NCI-H526 treated with DMSO at 0.1 percent for 48 hours (cell line): ENCODE measurements at places on chromosomes 13 and 19.

DNA sequence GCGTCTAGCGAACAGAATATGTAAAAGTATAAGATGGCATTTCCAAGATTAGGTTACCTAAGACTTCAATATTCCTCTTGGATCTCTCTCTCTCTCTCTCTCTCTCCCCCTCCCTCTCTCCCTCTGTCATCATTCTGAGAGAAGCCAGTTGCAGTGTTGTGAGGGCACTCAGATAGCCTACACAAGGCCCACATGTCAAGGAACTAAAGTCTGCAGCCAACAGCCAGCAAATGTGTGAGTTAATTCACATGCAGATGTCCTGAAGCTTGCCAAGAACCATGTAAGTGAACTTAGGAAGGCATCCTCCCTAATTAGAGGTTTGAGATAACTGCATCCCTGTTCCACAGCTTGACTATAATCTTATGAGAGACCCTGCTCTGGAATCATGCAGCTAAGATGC lies 822.9 kb upstream of the PRR20A start:
- DNase-seq = no peak

DNA sequence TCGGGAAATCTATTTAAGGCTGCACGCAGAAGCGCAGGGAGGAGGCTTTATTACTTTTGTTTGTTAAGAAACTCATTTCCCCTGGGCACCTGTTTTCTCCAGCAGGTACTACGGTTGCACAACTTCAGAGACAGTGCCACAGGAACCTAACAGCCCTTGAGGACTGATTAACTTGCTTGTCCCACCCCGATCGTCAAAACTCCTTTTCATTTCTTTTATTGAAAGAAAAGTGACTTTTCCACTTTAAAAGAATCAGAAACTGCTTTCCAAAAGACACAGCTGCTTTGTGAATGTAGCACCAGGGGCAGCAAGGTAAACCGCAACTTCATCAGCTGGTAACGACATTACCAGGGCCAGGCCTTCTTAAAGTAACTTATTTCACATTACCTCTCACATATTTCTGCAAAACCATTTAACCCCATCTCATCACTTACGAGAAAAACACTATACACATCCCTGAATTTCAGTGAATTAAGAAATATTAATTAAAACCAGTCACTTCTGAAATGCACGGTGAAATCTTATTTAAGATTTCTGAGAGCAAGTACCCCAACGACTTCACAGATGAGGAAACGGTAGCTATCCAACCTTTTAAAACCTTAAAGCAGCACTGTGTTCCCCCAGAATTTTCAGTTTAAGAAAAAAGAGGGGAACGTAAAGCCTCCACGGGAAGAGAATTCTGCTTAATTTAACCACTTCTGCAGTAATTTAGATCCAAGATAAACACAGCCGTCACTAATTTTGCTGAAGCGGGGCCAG lies 1.4 kb downstream of the ANKRD10 start:
- DNase-seq = peak; percentile 39

DNA sequence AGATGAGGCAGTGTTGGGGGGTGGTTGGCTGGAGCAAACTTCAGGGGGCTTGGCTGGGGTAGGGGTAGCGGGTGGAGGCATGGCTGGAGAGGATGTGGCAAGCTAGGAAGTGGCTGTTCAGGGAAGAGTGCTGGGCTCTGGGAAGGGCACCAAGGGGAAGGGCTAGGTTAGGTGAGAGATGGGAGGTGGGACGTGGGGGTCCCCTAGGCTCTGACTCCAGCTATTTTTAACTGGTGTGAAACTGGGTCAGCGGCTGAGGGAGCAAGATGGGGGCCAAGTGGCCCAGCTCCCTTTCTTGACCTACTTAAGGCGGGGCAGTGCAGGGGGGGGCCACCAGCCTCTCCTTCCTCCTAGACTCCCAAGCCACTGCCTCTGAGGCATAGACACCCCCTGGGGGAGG lies 7.3 kb downstream of the KCNC3 start:
- no peak for DNase-seq

- no peak for DNase-seq
Measured at GRCh38 chr19:6740589-6741343, 1.3 kb downstream of the TRIP10 start.

- no peak for DNase-seq
Measured at GRCh38 chr19:35279985-35280821, 2.1 kb upstream of the HAMP start.

DNA sequence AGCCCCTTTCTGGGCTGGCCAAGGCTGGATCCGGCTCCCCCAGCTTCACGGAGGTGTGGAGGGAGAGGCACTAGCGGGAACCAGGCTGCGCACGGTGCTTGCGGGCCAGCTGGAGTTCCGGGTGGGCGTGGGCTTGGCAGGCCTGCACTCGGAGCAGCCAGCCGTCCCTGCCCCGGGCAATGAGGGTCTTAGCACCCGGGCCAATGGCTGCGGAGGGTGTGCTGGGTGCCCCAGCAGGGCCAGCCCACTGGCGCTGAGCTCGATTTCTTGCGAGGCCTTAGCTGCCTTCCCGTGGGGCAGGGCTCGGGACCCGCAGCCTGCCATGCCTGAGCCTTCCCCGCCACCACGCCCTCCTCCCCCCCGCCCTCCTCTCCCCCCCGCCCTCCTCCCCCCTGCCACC lies 2.6 kb upstream of the ZNF559 start:
- DNase-seq = no peak

- no peak for DNase-seq
Measured at GRCh38 chr13:99723878-99724277, 222.6 kb downstream of the TM9SF2 start.

GRCh38 chr19:38837656-38838121 lies 6.1 kb upstream of the ECH1 start:
- no peak for DNase-seq

DNA sequence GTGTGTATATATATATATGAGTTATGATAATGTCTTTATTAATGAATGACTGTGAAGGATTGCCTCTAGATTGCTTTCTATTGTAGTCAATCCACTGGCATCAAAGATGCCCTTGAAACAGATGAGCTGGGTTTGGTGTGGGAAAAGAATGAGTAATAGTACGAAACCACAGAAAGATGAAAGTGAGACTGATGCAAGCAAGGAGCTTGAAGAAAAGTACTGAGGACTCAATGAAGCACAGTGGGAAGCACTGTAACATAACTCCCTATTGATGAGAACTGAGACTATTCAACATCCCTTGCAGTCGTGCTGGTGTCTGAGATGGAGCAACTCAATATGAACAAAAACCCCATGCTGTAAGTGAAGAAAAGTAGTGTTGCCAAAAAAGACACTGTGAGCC lies 1794.2 kb downstream of the SLITRK5 start:
- DNase-seq = no peak

GRCh38 chr13:35927567-35928021 lies 203.6 kb downstream of the DCLK1 start:
- no peak for DNase-seq

DNA sequence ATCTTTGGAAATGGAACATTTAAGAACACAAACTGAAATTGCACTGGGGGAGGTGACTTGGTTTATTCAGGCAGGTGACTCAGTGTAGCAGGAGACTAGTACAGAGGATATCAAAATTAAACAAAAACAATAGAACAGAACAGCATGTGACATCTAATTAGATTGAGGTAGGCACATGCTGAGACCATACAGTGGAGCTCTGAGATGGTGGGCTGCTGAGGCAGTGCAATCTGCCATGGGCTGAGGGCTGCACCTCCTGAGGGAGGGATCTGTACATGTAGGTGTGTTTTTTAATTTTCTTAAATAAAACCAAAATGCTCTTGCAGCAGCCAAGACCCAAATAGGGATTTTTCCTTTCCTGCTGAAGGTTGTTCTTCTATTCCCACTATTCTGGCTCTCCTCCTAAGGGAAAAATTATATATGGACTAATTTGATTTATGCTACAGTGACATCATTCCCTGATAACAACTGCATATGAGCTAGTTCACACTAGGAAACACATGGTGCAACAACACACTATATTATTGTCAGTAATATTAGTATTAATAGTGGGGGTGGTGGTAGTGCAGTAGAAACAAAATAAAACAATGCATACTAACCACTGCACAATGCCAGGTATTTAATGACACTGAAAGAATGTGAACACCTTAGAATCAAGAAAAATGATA lies 48.0 kb downstream of the LNX2 start:
- DNase-seq = no peak

- DNase-seq = no peak
Measured at GRCh38 chr13:50511877-50512341, 331.6 kb downstream of the DLEU7 start.

- no peak for DNase-seq
Measured at GRCh38 chr13:94216476-94216875, 263.0 kb downstream of the DCT start.

GRCh38 chr19:39307046-39307821 lies 11.0 kb downstream of the IFNL1 start:
- peak; percentile 29 for DNase-seq

GRCh38 chr19:33788676-33789075 lies 8.0 kb upstream of the KCTD15 start:
- no peak for DNase-seq

DNA sequence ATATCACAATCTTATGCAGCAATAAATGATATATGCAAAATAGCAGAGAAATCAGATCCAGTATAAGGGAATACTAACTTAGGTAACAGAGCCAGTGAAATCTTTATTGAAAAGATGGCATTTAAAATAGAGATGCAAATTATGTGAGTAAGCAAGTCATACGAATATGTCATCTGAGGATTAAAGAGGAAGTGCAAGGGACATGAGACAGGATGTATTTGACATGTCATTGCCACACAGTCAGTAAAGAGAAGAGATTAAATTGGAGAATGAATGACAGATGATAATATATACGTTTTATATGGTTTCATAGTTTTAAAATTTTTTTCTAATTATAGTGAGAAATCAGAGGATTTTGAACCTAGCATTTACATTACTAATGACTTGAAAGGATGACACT lies 426.4 kb downstream of the SLITRK5 start:
- DNase-seq = no peak

DNA sequence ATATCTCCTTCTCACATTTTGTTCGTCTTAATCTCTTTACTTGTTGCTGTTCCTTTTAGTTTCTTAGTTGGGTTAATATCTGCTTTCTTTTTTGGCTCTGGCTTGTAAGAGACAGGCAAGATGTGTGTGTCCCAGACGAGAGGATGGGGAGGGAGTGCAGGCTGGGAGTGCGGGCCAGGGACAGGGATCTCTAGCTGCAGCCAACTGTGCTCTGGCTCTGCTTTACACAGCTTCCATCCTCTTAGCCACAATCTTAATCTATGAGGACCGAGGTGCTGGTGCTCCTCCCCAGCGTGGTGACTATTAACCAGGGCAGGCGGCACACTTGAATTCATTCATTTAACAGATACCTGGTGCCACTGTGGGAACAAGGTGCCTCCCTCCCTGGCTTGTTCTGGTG lies 70.9 kb upstream of the WASF3 start:
- no peak for DNase-seq

DNA sequence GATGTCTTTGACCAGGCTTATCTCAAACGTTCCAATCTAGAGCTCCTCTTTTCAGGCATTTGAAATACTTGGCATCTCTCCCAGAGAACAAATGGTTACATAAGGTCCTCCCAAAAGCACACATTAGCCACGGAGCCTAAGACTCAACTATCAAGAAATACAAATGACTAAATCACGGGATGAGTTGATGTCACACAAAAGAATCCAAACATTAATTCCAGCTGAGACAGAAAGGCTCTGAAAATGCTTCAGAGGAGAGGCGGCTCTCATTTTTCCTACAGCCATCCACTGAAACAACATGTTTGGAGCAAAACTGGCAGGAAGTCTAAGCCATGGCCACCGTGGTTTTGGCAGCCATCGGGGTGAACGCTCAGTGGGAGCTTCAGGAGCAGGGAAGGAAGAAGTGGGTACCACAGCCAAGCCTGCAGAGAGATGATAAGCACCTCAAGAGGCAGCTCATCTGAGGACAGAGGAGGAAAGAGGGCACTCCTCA lies 122.5 kb downstream of the STK24 start:
- no peak for DNase-seq

DNA sequence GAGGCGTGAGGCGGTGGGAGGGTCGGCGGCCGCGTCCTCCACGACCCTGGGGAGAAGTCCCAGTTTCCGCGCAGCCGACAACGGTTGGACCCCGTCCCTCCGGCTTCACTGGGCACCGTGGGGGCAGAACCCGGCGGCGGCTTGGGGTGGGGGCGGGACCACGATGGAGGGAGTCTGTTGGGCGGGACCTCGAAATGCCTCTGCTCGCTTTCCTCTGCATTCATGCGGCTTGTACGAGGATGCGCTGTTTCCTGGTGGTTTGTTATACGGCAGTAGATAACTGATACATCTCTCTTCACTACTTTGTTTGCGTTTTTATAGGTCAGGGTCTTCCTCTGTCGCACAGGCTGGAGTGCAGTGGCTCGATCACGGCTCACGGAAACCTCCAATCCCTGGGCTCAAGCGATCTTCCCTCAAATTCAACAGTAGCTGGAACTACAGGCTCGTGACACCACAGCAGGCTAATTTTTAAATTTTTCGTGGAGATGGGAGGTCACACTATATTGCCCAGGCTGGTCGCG lies 24.6 kb upstream of the ZNF846 start:
- no peak for DNase-seq

DNA sequence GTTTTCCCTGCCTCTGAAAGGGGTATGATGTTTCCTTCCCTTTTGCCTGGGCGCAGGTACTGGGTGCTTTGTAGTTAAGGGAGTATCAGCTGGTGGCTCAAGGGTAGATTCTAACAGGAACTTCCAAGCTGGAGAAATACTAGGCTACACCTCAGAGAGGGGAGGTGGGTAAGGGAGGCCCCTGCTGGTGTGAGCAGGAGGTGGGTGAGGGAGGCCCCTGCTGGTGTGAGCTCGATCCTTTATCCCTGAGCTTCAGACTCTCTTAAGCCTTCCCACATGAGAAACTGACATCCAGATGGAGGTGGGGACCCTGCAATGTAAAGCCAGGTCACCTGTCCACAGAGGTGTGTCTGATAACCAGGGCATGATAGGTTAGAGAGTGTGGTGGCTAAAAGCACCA lies 32.1 kb downstream of the CYP2B6 start:
- DNase-seq = no peak

DNA sequence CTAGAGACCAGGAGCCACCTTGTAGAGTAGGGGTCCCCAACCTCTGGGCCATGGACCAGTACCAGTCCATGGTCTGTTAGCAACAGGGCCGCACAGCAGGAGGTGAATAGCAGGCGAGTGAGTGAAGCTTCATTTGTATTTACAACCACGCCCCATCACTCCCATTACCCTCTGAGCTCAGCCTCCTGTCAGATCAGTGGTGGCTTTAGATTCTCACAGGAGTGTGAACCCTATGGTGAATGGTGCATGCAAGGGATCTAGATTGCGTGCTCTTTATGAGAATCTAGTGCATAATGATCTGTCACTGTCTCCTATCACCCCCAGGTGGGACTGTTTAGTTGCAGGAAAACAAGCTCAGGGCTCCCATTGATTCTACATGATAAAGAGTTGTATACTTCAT lies 303.6 kb downstream of the KCNRG start:
- no peak for DNase-seq
